NCI-H460 (cell line): ENCODE measurements at places on chromosomes 1 and 21. TPM values are rescaled to one million over a fixed set of nuclear protein-coding genes. Genes with fewer than 3 reads are reported as not detected.

DNA sequence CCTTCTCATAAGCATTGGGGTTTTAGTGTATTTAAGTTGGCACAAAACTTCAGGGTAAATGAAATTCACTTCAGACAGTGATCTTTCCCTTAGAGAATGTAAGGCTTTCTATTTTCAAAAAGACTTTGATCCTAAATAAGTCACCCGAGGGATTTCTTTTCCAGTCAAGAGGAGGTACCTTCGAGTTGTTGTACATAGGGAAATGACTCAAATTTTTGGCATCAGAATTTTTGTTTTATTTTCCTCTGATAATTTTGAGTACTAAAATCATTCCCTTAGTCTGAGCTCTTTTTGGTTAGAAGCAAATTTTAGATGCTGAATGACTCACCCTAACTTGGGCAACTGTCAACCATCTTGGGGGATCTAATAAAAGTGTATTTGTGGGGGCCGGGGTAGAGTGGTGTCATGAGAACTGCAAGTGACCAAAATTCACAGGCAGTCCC lies 193.9 kb downstream of the DHRS3 start:
- no peak for DNase-seq

Gene CACYBP
- total RNA-seq, result 644 and 1,006 TPM in 2 replicates

- no peak for DNase-seq
Observed at GRCh38 chr1:14952626-14953314, 200.8 kb upstream of the TMEM51 start.

DNA sequence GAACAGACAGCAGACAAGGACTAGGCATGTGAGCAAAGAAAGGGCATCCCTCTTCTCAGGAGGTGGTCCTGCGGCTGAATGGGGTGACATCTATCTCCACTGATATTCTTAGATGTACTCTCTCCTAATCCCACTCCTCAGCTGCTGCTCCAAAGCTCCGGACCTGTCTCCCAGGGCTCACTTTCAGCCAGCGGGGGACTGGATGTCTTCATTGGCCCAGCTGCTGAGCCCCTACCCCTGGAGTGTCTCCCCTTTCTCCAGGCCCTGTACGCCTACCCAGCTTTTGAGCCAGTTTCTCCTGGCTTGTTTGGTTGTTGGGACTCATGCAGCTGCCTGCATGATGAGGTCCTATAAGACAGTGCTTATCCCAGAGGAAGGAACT lies 28.8 kb upstream of the CSF1 start:
- DNase-seq, result no peak

Gene ATF6
- 53.6 and 56.4 TPM in 2 replicates for total RNA-seq

Gene CRP
- not detected in 2 replicates for total RNA-seq

Gene PIGR
- not detected in 2 replicates for total RNA-seq

DNA sequence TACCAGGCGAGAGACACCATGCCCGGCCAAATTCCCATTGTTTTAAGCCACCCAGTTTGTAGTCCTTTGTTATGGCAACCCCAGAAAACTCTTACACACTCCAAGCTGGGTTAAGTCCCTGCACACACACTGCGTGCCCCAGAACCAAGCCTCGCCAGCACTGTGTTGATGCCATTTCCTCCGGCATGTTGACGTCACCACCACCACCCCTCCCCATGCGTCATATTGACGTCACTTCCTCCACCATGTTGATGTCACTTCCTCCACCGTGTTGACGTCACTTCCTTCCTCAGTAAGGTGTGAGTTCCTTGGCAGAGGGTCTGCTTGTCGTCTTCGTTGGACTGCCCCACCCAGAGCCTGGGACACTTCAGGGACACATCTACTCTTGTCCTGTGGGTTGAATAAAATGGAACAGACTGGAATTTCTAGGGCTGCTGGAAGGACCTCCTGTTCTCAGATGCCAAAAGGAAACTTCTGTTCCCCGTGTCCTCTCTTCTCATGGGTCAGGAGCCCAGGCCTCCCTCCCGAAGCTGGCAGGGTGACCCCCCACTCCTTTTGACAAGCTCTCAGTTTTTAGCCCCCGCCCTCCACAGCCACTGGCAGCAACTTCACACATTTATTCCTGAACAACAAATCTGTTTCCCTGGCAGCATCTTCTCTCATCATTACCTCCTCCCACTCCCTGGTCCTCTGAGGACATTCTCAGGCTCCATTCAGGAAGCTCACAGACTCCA lies 643.3 kb downstream of the NPHP4 start:
- no peak for DNase-seq

Gene CNR2
- total RNA-seq, result not detected in 2 replicates

GRCh38 chr1:167344112-167344511 lies 123.4 kb downstream of the POU2F1 start:
- no peak for DNase-seq

Gene LRRC53
- not detected in 2 replicates for total RNA-seq
